A172 (cell line): ENCODE measurements at places on chromosomes 3 and 15. TPM values are rescaled to one million over a fixed set of nuclear protein-coding genes. Genes with fewer than 3 reads are reported as not detected.

DNA sequence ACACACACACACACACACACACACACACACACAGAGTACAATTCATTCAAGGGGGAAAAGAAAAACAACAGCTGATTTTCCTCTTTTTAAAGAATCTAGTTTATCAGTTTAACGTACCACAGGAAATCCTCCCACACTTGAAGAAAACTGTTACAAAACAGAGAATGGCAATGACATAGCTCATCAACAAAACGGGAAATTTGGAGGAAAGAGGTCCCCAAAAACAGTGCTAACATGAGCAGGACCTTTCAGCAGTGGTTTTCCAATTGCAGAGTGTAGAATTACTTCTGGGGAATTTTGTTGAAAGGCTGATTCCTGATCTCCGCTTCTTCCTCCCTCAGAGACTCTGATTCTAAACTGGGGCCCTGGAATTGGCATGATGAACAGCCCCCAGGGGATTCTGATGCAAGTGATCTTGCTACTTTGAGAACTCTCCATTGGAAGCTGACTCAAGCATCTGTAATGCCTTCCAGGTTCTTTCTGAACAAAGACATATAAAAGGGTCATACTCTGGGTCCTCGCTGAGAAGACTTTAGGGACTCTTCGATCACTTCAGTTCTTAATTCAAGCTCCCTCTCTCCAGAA, 442.6 kb upstream of the PROK2 start:
- no peak for DNase-seq

DNA sequence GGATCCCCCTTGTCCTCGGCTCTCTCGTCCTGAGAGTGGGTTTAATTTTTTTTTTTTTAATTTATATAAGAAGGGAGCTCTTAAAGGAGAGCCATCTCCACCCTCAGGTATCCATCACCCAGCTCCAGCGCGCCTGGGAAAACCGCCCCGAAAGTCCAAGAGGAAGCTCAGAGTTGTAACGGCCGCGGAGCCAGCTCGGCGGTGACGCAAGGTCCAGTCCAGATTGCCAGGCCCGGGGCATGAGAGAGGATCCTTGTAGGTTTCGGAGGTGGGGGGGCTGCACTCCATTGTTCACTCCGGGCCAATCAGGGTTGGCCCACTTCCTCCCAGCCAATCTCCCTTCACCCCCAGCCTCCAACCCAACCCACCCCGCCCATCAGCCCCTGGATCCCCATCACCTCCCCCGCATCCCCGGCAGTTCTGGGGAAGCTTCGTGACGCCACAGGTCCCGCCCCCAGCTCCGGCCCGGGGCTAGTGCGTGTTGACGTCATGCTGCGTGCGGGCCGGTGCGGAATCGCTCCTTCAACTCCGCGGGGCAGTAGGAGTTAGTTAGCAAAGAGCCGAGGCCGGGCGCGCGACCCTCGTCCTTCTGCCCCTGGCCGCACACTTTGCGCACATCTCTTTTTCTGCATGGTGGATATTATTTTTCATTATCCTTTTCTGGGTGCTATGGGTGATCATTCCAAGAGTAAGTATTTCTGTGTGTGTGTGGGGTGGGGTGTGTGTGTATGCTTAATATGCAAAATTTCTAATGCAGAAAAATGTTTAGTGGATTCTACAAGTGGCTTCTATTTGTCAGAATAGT, at the start of gene ISL2:
Gene ISL2 (plus strand): TSS at position 520 of the 805 bp plus-strand sequence. CDS start 111 bp downstream, at position 631.
- DNase-seq, result peak; percentile 95

DNA sequence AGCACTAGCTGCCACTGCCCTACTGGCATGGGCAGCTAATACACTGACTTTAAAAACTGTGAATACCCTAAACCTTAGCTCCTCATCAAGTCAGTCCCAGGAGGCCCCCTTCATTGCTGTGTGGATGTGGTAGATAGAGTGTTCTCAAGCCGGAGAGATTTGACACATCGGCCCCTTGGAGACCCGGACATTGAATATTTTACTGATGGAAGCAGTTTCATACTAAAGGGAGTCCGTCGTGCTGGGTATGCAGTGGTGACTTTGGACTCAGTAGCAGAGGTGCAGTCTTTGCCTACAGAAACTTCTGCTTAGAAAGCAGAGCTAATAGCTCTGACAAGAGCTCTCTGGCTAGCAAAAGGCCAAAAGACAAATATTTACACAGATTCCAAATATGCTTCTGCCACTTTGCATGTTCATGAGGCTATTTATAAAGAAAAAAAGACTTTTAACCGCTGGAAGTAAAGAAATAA, 17.5 kb downstream of the CCR4 start:
- no peak for DNase-seq

GRCh38 chr15:54482251-54482650, 504.0 kb downstream of the UNC13C start:
- DNase-seq, result no peak

- DNase-seq, result no peak
Measured at GRCh38 chr15:60557191-60557618, 78.3 kb upstream of the ICE2 start.

DNA sequence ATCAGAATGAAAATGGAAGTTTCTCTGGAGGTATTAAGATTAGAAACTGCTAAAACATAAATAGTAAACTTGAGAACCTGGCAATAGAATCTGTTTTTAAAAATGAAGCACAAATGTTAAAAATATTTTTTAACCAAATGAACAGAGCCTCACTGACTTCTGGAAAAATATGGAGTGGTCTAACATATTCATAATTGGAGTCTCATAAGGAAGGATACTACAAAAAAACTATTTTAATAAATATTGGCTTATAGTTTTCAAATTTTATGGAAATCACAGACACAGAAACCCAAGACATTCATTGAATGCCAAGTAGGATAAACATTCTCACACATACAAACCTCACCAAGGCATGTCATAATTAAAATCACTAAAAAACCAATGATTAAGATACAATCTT, 23.6 kb upstream of the TASOR start:
- no peak for DNase-seq

DNASE1L3 gene
- total RNA-seq, result not detected in 2 replicates

- DNase-seq, result no peak
Measured at GRCh38 chr3:52483577-52484381, 11.4 kb upstream of the STAB1 start.

IGSF11 gene
- total RNA-seq, result not detected in 2 replicates

MCTP2 gene
- total RNA-seq, result not detected in 2 replicates

DNA sequence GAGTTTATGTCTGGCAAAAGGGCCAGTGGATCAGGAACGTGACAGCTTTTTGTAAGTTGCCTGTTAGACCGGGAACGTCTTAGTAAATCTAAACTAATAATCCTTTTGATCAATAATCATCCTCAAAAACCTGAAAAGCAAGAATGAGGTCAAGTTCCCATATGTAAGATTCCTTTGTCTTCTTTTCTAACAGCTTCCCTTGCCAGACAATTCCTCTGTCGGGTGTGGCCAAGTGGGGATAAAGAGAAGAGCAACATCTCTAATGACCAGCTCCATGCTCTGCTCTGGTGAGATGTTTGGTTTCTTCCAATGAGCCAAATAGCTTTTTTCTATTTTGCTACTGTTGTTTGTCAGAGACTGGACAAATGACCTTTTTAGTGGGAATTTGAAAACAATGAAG, 19.8 kb downstream of the FANCD2OS start:
- DNase-seq, result no peak

DNA sequence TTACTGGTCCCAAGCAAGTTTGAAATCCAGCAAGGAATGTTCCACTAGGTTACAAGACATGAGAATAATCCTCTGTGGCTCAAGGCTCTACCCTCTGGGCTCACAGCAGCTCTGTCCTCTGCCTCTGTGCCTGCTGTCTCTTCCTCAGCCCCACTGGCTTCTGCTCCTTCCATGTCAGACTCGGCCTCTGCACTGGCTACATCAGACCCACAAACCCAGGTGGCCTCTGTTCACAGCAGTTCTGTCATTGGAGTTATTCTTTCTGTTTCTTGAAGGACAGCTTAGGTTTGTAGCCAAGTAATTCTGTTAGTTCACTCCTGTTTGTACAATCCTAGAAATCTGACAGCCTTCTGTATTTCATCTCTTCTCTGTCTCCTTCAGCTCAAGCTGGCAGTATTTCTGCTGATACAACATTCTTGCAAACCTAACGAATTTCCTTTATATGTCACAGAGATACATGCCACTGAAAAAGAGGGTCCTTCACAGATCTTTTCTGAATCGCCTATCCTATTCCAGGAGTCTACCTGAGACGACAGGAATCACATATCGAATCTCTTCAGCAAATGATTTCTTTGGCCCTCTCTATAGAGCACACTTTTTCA, 227.8 kb upstream of the PLSCR5 start:
- no peak for DNase-seq

DNA sequence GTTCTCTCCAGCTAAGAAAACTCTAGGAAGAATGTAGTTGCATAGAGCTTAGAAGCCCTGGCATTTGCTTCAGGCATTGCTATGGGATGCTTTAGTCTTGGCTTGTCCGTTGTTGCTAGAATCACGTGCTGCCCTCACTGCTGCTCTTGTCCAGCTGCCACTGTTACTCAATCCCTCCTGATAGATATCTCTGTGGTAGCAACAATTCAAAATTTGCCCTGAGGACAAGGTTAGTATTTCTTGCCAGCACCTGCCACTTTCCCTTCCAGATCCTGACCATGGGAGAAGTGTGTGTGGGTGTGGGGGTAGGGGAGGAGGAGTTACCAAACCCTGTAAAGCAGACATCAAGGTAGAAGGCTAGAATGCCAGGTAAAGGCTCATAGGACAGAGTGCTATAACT, 113.8 kb downstream of the PPM1L start:
- DNase-seq, result peak; percentile 7

FBXO40 gene
- 0.09 TPM in 1 of 2 replicates, not detected in the other for total RNA-seq

DNA sequence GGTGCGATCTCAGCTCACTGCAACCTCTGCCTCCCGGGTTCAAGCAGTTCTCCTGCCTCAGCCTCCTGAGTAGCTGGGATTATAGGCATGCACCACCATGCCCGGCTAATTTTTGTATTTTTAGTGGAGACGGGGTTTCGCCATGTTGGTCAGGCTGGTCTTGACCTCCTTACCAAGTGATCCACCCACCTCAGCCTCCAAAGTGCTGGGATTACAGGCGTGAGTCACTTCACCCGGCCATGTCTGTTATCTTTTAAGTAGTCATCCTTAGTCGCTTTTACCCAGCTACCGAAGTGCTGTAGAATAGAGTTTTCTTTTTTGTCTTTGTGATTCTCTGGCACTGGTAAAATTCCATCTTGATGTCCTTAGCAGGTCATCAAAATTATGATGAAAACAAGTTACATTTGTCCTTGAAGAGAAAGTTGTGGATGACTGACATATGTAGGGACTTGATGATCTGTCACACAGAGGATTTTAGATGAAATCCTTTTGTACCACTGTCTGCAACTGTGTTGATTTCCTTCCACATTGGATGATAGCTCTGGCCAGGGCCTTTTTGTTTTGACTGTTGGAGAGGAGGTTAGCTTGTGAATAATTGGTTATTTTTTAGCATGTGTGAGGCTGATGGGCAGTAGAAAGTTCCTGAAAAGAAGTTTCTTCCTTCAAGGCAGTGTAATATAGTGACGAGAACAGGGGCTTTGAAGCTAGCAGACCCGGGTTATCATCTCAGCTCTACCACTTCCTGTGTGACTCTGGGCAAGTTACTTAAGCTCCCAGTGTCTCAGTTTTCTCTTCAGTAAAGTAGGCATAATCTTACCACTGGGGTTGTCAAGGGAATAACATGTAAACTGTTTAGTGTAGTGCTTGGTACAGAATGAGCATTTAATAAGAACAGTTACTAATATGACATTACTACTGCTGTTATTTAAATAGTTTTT, 18.8 kb downstream of the ATG7 start:
- DNase-seq, result peak; percentile 83

- DNase-seq, result no peak
Measured at GRCh38 chr3:100988080-100988479, 5.1 kb downstream of the ABI3BP start.

ILDR1 gene
- not detected in 2 replicates for total RNA-seq

RUBCN gene
- 27.0 and 42.2 TPM in 2 replicates for total RNA-seq

DNA sequence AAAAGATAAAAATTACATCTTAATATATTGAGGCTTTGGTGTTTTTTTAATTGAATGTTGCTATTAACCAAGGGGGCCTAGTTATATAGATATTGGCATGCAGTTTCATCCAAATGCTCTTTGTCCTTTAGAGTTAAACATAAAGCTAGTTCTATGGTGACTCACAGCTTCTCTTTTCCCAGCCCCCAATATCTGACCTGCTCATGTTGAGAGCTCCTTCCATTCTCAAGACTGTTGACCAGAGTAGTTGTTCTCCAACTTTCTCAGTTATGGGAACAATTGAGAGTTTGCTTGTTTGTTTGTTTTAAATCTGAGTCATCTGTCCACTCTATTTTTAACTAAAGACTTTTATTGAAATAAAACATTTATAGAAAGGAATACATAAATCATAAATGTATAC, 15.8 kb upstream of the RARB start:
- peak; percentile 29 for DNase-seq

DNA sequence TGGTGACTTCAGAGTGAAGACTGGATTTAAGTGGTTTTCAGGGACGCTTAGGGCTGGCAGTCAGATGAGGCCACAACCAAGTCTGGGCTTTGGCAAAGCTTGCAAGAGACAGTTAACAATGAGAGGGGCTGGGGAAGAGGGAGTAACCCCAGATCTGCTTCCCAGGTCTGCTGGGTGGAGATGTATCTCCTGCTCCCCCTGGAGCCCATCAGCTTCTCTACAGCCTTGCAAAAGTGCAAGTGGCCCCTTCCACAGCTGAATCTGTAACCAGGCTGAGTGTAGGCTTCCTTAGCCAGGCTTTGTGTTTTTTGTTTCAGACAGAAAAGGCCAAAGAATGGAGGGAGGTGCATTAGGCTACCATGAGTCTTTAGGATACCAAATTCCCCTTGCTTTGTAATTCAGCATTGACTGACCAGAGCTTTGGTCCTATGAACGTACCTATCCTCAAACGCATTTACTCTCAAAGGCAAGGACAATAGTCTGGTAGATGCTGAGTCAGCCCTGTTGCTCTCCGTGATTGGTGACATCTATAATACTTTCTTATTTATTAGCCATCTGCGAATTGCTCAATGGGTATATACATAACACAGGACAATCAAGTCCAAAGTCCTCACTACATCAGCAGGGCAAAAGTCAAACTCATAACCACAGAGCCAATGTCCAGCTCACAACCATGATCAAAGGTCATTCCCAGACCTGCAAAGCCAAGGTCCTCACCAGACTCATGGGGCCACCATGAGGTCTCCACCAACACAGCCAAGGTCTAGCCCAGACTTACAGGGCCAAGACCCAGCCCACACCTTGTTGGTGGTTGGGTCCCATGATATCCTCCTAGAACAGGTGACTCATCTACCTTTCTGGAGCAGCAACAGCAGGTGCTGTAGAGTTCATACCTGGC, 17.1 kb downstream of the CCDC13 start:
- no peak for DNase-seq

MTHFS gene
- total RNA-seq, result 23.3 and 31.8 TPM in 2 replicates

VILL gene
- total RNA-seq, result 0.07 and 1.7 TPM in 2 replicates

DNA sequence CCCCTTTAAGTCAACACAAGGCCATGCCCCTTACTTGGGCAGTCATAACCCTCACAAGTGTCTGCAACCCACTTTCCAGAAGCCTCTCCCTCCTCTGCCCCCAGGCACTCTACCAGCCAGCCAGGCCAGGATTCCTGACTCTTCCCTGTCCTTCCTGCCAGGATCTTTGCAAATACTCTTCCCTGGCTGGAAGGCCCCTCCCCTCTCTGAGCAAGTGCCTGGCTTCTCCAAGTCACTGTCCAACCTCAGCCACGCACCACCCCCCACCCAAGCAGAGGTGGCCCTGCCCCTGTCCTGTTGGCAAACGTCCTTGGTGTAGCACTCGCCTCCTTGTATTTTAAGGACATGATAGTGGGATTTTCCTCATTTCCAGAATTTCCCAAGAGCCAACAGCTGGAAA, 54.7 kb upstream of the USP3 start:
- no peak for DNase-seq

GRCh38 chr3:150309557-150309956, 98.5 kb upstream of the TSC22D2 start:
- DNase-seq, result peak; percentile 94

- DNase-seq, result no peak
Measured at GRCh38 chr3:63874769-63875168, 11.1 kb downstream of the ATXN7 start.

GRCh38 chr3:125403789-125404188, 28.7 kb upstream of the ZNF148 start:
- peak; percentile 16 for DNase-seq
